ENCODE measurements at places on chromosomes 4 and X.

DNA sequence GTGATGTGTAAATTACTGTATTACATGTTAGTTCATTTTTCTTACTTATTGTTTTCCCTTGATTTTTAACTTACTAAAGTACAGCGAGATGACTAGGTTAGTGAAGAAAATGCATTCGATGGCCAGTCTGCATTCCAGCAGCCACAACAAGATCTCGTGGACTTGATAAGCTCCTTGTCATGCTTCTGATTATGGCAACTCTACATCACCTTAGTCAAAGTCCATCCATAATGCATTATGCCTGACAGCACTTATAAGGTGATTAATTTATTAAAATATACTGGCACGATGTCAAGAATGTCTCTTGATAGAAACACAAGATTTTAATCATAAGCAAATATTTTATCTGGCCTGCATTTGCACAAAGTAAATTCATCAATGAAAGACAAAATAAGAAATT is 109.9 kb upstream of the NAP1L5 start:
- DNase-seq = no peak

GRCh38 chr4:16713696-16714095 is 184.7 kb downstream of the LDB2 start:
- DNase-seq = no peak

GRCh38 chrX:72100051-72100755 is 31.5 kb downstream of the RTL5 start:
- DNase-seq = peak; percentile 61

GRCh38 chr4:102580463-102580842 is 79.3 kb downstream of the NFKB1 start:
- DNase-seq = no peak

GRCh38 chrX:72532366-72532765 is 40.3 kb downstream of the HDAC8 start:
- no peak for DNase-seq

GRCh38 chrX:19094654-19095053 is 27.6 kb downstream of the ADGRG2 start:
- no peak for DNase-seq

DNA sequence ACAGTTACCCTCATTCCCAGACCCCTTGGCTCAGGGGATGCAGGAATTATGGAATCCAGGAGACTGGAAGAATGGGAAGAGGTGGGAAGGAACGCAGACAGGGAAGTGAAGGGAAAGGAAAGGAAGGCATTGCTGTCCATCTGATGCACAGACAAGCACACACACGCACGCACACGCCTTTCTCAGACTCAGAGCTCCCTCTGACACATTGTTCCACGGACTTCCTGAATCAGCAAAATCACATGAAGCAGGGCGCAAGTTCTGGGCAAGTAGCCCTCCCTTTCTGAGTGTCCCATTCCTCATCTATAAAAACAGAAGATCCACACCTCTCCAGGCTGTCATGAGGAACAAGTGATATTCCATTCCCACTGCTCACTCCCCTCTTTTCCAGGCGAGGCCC is 13.2 kb downstream of the IQSEC2 start:
- DNase-seq = no peak

GRCh38 chr4:41600243-41600912 is 62.4 kb downstream of the LIMCH1 start:
- DNase-seq = no peak

DNA sequence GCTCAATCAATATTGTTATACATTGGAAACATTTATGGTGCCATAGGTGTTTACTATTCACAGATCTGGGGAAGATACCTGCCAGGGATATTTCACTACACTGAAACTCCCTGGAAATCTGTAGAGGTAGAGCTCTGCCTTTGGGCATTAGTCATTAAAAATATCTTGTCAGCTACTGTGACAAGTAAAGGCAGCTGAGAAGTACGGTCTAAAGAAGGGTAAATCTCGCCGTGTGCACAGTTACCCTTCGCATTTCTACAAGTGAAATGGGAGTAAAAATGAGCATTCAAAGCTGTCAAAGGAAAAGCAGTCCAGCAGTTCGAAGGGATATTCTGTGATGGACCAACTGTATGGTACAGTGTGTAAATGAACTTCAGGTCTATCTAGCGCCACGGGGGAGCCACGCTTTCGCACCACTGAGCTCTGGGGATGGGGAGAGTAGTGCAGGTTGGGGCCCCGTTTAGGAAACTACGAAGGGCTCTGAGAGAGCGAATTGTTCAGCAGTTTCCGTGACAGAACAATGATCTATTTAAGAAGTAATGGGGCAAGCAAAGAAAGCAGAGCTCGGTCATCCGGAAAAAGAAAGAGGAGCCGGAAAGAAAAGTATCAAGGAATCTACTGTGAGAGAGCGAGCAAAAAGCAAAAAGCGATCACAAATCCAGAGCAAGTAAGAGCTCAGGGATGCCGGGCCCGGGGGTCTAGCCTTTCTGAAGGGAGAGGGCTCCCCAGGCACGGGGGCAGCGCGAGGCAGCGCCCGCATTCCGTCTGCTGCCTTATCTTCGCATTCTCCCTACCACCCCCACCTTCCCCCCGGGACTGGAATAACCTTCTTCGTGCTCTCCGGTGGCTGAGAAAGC is 646 bp downstream of the TIGD4 start:
- DNase-seq = peak; percentile 26

DNA sequence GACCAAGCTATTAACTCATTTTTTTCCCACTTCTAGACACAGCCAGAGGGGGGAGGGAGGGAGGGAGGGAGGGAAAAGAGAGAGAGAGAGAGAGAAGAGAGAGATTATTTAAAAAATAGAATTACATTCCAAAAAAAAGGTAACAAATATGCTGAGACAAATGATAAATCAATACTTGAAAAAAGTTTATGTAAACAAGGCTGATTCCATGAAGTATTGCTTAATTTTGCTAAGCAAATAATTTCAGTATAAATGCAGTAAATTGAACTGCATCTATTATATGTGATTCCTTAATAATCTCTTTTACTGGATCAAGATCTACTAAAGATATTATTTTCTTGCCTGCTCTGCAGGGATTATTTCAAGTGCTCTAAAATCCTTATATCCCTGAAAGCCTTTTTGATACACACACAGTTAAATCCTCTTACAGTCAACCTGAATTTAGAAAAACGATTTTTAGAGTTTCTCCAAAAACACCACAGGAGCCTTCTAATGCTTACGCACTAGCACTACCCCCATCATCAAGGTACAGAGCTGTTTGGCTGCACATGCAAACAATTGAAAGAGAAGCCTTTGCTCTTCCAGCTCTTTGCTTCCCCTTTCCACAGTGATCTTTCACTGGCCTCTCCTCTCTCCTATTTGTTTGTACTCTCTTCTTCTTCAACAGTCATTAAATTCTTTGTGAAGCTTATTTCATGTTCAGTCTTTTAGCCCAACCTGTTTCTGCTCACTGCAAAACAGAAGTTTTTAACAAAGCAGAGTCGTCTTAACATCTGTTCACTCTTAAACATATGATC is 426.3 kb upstream of the FAM241A start:
- DNase-seq = no peak

DNA sequence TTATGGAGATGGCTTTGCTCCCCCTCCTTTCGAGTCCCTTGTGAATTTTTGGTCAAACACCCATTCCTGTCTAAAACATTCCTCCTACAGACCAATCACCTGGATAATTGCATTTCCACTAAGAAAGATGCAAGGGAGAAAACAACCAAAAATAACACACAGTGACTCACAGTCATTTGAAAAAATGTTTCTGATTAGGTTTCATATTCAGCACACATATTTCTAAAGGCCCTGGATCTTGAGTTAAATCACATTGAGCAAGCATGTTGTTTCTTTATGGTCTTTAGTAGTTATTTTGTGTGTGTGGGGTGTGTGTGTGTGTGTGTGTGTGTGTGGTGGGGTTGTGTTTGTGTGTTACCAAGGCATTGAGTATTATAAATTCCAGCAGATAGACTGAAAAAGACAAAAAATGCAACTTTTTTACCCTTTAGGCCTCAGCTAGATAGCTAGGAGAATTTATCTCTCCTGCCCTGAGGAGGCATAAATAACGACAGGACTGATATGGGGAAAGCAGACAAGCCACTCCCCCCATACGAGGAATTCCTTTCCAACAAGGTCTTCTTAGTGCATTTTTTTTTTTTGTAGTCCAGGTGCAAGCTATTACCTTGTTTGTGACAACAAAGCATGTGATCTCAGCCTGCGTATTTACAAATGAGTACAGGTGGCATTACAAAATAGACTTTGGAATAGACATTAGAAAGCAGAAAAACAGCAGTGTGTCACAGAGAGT is 265.4 kb upstream of the ADGRL3 start:
- DNase-seq = no peak

DNA sequence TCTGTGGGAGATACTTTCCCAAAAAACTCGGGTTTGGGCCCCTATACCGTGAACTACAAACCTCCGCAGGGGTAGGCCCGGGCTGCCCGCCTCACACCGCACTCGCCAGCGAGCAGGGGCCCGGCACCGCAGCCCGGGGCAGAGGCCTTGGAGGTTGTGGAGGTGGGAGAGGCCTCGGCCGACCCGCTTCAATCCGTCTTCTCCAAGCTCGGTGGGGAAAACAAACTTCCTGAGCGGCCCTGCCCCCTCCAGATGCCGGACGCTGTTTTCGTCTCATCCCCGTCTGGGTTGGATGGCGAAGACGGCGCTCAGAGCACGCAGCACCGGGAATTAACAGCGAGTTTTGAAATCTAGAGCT is 442 bp upstream of the MCUB start:
- DNase-seq = no peak
